HepG2 (cell line): ENCODE measurements at places on chromosomes 11 and 22.

DNA sequence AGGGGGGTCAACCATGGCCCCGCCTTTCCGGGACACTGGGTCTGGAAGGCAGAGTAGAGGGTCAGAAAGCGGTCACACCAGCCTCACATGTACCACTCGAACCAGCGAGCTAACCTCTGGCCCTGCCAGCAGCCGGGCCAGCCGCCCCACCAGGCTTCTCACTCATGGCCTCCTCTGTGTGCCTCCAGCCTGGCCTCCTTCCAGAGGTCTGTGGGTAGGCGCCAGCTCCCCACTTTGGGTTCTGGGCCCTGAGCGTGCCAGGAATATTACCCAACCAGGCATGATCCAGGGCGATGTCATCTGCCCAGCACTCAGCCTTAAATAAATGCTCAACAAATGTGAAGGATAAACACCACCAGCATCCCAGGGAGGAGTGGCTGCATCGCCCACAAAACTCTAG lies 5.8 kb downstream of the SCUBE1 start:
- no peaks in the 10 kb centered on the region for H3K4me1 ChIP-seq
- no peak for DNase-seq
- no peaks in the 10 kb centered on the region for H3K36me3 ChIP-seq
- H3K27ac ChIP-seq, result no peak overlapping the region
- H3K4me3 ChIP-seq, result no peak overlapping the region
- peaks cover 61% of the 10 kb centered on the region for H3K27me3 ChIP-seq

- no peaks in the 10 kb centered on the region for H3K36me3 ChIP-seq
- no peak overlapping the region for H3K4me3 ChIP-seq
- no peak for DNase-seq
- no peaks in the 10 kb centered on the region for H3K27me3 ChIP-seq
- no peaks in the 10 kb centered on the region for H3K4me1 ChIP-seq
- H3K27ac ChIP-seq, result no peak overlapping the region
Observed at GRCh38 chr11:26121466-26121865, 210.5 kb upstream of the ANO3 start.

DNA sequence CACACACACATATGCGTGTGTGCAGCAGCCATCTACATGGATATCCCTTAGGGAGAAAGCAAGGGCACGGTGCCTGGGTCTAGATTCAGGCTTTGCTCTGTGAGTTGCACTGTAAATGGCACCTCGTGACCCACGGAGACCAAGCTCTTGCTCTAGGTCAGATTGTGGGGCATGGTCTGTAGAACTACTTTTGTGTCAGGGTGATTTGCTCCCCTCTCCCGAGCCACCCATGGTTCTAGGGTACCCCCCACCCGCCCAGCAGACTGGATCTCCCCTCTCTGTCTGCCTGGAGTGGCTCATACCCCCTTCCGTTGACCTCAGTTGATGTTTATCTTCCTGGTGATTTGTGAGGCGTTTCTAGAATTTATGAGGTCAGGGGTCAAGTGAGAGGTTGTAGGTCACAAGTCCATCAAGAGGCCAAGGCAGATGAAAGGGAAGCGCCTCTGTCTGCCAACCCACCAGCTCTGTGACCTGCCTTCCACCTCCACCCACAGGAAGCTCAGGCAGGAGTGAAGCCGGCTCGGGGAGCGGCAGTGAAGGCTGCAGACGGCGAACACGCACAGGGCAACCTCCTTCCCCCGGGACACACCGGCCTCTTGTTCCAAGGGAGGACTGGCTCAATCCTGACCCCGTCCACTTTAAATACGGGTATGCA lies 76.2 kb upstream of the TTLL12 start:
- H3K27me3 ChIP-seq, result peaks cover 84% of the 10 kb centered on the region
- H3K36me3 ChIP-seq, result no peaks in the 10 kb centered on the region
- no peak overlapping the region for H3K27ac ChIP-seq
- DNase-seq, result peak; percentile 85
- H3K4me1 ChIP-seq, result peaks cover 28% of the 10 kb centered on the region

GRCh38 chr11:78311702-78312371 lies 105.8 kb downstream of the GAB2 start:
- H3K36me3 ChIP-seq, result no peaks in the 10 kb centered on the region
- peaks cover 50% of the 10 kb centered on the region for H3K4me1 ChIP-seq
- no peak for DNase-seq
- H3K27ac ChIP-seq, result no peak overlapping the region

DNA sequence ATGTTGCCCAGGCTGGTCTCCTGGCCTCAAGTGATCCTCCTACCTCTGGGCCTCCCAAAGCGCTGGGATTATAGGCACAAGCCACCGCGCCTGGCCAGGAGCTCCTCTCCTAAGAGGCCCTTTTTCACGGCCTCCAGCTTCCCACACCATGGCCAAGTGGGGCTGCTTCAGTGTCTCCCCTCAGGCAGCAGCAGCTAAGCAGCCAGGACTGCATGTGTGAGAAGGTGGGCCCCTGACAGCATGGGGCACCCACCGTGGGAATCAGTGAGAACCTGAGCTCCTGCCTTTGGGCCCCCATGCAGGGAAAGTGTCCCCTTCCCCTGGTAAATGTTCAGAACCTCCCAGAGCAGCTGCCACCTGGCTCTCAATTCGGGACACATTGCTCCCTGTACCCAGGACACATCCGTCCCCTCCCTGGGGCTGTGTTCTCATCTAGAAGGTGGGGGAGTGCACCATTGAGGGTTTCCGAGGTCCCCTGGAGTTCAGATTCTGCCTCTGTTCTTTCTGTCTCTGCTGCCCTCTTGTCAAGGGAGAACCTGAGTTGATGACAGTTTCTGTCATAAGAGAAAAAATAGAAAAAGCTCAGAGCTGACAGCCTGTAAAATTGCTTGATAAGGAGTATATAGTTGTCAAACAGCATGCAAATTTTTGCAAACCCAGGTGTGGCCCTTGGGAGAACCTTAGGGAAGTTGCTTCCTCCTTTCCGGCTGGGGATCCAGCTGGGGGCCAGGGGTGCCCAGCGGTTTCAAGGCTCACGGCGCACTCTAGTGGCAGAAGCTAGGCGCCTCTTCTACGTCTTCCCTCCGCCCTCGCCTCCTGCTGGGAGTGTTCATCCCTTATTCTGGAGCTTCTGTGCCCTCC lies 29.7 kb downstream of the FAM83F start:
- H3K27ac ChIP-seq, result no peak overlapping the region
- H3K4me3 ChIP-seq, result no peak overlapping the region
- peaks cover 66% of the 10 kb centered on the region; the same call in 2 of the 3 replicates for H3K27me3 ChIP-seq
- peaks cover 15% of the 10 kb centered on the region for H3K4me1 ChIP-seq
- peak; percentile 54 for DNase-seq

GRCh38 chr11:1483445-1483961 lies 3.1 kb downstream of the MOB2 start:
- no peak overlapping the region for H3K27ac ChIP-seq
- DNase-seq, result no peak
- no peaks in the 10 kb centered on the region for H3K4me1 ChIP-seq
- peaks cover 12% of the 10 kb centered on the region for H3K36me3 ChIP-seq
- no peak overlapping the region for H3K4me3 ChIP-seq

- no peaks in the 10 kb centered on the region for H3K36me3 ChIP-seq
- H3K27ac ChIP-seq, result no peak overlapping the region
- H3K27me3 ChIP-seq, result peaks cover 4% of the 10 kb centered on the region; the same call in 1 of the 3 replicates
Observed at GRCh38 chr11:36328966-36329673, 33.0 kb downstream of the PRR5L start.

DNA sequence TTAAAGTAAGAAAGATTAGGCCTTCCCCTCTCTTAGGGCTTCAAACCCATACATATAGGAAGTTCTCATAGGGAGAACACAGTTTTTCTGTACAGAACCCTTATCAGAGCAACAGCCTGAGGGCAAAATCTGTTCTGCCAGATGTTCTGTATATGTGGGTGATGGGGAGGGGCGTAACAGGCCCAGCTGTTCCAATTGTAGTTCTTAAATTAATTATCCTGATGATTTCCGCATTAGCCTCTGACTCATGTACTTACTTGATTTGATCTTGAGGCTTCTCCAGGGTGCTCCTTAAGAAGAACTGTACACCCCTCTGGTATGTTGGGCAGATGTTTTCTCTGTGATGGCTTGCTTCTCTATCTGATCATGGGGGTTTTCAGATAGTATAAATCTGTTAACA lies 123.1 kb upstream of the C11orf87 start:
- DNase-seq, result no peak
- no peaks in the 10 kb centered on the region for H3K27me3 ChIP-seq
- H3K4me1 ChIP-seq, result no peaks in the 10 kb centered on the region
- H3K36me3 ChIP-seq, result no peaks in the 10 kb centered on the region
- H3K4me3 ChIP-seq, result no peak overlapping the region
- no peak overlapping the region for H3K27ac ChIP-seq

DNA sequence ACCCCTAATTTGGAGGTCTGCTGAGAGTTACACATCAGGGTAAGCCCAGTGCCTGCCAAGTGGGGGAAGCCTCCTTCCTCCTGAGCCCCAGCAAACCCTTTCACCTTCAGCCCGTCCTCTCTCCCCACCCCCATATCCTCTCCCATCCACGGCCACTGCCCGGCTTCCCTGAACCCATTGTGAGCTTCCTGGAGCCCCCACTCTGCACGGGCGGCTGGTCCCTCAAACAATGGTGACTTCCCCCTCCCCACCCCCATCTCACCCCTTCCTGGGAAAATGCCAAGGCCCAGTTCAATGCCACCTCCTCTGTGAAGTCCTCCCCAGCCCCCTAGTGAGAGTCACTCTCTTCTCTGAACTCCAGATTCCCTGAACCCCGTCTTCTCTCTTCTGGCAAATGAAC lies 17.9 kb downstream of the DNAL4 start:
- H3K27ac ChIP-seq, result no peak overlapping the region
- no peak overlapping the region for H3K4me3 ChIP-seq
- no peak for DNase-seq
- H3K36me3 ChIP-seq, result no peaks in the 10 kb centered on the region
- peaks cover 17% of the 10 kb centered on the region; the same call in 1 of the 2 replicates for H3K4me1 ChIP-seq

DNA sequence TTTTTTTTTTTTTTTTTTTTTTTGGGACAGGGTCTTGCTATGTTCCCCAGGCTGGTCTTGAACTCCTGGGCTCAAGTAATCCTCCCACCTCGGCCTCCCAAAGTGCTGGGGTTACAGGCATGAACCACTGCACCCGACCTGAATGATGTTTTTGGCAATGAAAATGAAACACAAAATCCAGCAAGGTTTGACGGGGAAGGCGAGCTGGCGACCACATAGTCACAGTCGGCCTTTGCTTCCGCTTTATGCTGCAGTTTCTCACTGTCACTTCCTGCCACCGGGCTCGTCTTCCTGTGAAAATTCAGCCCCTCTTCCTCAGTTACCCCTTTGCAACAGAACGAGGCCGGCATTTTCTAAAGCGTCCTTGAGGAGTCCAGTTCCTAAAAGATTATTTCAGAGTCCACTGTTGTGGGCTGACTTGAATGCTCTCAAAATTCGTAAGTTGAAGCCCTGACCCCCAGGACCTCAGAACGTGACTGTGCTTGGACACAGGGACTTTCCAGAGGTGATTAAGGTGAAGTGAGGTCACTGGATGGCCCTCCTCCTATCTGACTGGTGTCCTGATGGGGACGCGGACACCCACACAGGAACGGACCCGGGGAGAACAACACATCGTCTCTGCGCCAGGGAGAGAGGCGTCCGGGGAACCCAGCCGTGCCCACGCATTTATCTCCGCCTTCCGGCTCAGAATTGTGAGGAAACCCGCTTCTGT lies 2.9 kb upstream of the BID start:
- H3K4me1 ChIP-seq, result peaks cover 80% of the 10 kb centered on the region
- peak; percentile 53 for DNase-seq
- H3K27ac ChIP-seq, result peak overlapping the region; percentile 80
- no peaks in the 10 kb centered on the region; the same call in 2 of the 3 replicates for H3K27me3 ChIP-seq
- peak overlapping the region; percentile 64 for H3K4me3 ChIP-seq

- no peaks in the 10 kb centered on the region for H3K27me3 ChIP-seq
- H3K4me1 ChIP-seq, result peaks cover 32% of the 10 kb centered on the region
- H3K27ac ChIP-seq, result peak overlapping the region; percentile 91
- no peak overlapping the region for H3K4me3 ChIP-seq
- peak; percentile 89 for DNase-seq
Observed at GRCh38 chr11:75204685-75205563, 35.6 kb upstream of the TPBGL start.

DNA sequence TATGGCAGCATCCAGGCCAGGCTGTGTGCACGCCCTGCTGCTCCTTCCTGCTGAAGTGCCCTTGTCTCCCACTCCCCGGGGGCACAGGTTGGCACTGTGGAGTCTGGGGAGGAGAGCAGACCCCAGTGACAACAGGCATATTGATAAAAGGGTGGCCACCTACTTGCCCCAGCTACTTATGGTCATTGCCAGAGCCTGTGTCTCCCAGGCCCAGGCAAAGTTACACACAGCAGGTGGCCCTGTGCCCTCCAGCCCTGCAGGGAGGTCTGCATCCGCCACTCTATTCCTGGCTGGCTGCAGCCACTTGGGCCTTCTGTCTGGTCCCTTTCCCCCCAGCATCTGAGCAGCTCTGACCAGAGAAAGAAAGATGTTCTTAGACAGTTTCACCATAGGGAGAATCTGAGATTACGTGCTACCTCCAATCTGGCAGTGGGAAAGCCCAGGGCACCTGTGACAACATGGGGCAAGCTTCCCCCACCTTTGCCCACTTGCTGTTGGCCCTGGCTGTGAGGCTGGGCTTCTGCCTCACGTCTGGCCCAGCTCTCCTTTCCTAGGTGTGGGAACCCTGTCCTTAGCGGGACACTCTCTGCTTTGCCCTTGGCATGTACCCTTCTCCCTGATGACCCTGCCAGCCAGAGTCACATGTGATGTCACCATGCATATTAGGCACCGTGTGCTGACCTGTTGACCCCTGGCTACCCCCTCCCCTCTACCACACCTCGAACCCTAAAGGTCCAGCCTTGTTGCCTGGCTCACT lies 25.3 kb upstream of the CSNK2A3 start:
- H3K27me3 ChIP-seq, result peaks cover 2% of the 10 kb centered on the region
- H3K4me3 ChIP-seq, result no peak overlapping the region
- DNase-seq, result no peak
- no peaks in the 10 kb centered on the region for H3K36me3 ChIP-seq

DNA sequence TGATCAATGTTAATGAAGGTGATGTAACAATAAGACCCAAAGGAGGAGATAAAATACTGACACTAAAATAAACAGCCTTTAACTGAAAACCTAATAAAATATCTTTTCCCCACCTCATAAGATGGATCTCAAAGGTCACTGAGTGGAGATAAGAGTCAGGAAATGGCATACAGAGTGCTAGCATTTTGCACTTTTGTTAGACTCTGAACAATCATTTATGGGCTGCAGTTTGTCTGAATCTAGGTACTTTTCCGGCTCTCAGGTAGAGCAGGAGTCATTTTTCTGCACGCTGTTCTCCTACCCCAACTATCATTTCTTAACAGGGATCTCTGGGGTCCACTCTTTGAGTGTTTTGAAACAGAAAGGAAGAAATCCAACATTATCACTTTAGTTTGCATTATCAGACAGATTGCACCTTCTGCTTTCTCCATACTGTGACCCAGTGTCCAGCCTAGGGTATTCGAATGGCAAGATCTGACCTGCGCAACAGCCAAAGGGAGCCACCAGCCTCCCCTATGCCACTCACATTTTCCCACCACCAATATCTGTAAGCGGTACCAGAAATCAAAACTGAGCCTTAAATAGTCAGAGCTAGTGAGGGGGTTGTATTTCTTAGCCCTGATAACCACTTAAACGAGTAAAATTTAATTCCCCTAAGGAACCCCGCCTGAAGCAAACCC lies 863 bp downstream of the SIAE start:
- peak overlapping the region; percentile 99 for H3K4me3 ChIP-seq
- peaks cover 19% of the 10 kb centered on the region for H3K4me1 ChIP-seq
- H3K27me3 ChIP-seq, result no peaks in the 10 kb centered on the region; the same call in 2 of the 3 replicates
- peak overlapping the region; percentile 74 for H3K27ac ChIP-seq
- H3K36me3 ChIP-seq, result no peaks in the 10 kb centered on the region
- DNase-seq, result no peak
